ENCODE measurements at places on chromosomes 5 and 9.

GRCh38 chr5:142405814-142406395 is 81.1 kb upstream of the SPRY4 start:
- DNase-seq: no peak

DNA sequence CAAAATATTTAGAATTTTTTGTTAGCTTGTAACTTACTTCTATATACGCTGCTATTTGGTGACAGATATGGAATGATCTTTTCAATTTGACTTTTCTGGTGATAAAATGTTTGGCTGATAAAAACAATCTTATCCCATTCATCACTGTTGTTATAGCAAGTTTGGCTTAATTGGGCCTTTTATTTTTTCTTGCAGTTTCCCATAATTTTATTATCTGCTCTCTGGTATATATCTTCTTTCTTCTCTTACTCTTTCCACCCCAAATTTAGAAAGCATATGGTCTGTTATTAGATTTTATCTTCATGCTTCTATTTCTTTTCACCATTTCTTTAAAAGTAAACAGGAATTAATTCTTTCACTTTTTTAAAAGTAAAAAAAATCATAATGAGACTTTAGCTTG is 474.4 kb downstream of the TLE1 start:
- DNase-seq: no peak

DNA sequence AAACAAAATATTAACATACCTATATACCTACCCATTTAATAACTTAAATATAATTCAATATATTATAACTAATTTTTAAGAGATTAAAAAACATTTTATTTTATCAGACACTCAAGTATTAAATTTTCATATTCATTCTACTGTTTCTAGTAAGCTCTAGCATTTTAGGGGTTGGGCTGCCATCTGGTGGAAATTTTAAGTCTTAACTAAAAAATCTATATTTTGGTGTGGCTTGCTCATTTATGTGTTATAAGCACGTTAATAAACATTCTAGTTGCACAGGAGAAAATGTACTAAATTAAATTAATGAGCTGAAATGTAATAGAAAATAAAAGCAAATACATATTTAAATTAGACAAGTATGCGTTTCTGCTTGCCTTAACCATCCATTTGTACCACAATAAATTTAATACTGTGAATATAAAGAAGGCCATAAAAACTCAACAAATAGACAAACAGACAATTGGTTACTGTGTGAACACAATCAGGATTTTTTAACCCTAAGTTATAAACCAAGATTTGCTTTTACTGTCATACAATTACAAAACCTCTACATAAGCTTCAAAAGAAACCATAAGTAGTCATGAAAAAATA is 1728.3 kb upstream of the CDH9 start:
- DNase-seq: peak; percentile 15

DNA sequence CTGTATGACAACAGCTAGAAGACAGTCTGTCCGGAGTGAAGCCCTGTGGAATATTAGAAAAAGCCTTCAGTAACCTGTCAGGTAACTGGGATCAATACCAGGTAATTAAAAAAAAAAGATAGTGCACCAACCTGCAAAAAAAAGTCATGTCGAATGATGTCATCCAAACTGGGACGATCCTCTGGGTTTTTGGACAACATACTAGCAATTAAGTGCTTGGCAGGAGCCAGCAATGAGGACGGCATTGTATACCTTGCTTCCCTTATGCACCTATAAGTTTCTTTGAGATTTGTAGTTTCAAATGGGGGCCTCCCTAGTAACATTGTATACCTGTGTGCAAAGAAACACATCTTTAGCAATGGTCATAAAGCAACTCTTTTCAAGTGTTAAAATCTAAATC is 2.8 kb downstream of the PLK2 start:
- no peak for DNase-seq

DNA sequence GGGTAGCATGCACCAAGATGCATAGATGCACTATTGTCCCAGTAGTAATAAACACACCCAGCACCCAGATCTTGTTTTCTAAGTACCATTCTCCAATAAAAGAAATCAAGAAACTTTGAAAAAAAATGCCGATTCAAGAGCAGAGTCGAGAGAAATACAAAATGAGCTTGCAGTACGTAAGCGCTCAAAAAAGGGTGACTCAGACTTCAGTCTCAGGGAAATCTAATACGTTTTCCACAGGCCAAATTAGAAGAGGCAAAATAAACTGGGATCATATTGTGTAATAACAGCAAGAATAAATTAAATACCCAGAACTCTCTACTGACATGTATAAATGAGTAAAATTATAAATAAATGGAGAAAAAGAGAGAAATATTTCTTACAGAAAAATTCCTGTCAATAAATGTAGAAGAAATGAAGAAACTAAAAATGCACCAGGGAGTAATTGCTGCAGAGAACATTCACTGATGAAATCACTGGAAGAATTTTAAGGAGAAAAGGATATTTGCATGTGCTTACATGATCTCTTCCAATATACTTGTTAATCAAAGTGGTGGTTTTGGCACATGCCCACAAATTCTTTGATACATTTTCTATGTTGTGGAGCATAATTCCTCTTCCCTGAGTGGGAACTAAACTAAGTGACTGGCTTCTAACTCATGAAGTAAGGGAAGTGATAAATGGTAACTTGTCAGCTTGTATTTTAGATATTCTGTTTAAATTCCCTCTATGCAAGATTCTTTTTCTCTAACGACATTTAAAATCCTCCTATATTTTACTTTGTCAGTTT is 567.6 kb upstream of the ADAMTS16 start:
- DNase-seq: no peak

DNA sequence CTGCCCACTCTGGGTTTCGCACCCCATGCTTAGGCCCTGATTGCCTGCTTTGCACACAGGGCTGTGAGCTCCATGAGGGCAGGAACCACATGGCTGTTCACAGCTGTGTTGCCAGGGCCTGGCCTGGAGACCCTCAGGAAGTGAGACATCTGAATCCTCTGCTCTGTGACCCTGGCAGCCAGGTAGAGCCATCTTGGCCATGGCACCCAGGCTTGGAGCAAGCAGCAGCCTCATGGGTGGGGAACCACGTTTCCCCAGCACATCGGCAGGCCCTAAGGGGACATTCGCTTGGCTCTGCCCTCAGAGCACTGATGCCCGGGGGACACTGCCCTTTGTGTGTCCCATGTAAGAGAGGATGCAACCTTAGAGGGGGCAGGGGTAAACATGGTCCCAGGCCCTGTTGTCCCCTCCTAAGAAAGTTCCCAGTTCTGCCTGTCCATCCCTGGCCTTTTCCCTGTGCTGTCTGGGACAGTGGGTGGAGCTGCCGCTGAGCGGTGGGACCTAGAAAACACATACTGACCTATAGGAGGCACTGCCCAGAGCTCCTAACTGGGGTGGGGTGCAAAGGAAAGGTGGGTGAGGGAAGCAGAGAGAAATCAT is 144.1 kb upstream of the IER5L start:
- DNase-seq: no peak

DNA sequence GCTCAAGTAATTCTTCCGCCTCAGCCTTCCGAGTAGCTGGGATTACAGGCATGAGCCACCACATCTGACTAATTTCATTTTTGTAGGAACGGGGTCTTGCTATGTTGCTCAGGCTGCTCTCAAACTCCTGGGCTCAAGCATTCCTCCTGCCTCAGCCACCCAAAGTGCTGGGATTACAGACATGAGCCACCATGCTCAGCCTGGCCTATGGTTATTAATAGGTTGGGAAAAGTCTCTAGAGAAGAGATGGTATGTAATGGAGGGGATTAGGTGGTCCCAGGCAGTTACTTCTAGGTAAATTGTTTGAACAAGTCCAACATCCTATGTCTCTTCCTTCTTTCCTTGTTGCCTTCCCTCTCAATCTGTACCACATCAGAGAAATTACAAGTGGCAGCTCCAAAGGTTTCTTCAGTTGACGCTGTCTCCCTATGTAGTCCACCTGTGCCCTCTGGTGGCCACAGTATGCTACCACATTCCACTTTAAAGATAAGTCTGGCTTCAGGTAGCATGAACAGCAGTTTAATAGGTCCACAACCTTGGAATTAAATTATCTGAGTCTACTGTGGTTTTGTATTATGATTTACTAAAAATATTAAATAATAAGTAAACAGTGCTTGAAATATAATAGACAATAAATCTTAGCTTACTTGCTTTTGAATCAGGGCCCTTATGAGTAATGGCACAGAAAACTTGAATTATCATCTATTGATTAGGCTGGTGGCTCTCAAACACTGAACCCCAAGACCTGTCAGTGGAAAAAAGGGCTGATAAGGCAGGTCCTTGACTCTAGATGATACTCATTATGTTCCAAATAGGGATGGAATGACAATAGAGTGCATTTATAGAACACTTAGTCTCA is 9.7 kb downstream of the TIGD6 start:
- no peak for DNase-seq

GRCh38 chr5:23445573-23445972 is 61.8 kb upstream of the PRDM9 start:
- no peak for DNase-seq

DNA sequence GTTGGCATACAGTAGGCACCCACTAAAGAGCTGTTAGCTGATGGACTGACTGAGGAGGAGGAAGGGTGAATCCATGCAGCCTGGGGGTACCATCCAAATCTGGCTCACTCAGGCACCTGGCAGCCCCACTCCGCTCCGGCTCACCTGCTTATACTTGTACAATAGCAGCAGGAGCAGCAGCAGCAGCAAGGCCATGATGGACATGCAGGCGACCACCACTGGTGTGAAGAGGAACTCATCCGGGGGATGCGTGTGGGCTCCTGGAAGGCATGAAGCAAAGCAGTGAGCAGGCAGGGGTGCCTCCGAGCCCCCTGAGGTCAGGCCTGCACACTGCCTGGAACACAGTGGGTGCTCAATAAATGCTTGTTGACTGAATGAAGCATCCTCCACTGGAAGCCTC is 18.3 kb downstream of the CSF1R start:
- no peak for DNase-seq

DNA sequence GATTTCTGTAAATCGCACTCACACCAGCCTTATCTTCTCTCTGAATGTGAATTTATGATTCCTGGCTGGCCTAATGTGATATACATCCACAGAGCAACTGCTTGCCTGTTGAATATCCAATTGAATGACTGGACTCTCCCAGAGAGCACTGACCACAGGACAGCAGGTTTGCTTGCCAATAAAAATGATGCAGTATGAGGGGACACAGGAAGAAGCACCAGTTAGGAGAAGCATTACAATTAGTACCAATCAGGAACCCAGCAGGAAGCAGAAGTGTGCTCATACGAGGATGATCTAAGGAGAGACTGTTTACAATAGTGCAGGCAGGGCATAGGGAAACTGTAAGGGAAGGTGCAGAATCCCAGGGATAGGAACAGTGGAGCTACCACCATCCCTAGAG is 127.2 kb upstream of the ZNF366 start:
- DNase-seq: no peak

DNA sequence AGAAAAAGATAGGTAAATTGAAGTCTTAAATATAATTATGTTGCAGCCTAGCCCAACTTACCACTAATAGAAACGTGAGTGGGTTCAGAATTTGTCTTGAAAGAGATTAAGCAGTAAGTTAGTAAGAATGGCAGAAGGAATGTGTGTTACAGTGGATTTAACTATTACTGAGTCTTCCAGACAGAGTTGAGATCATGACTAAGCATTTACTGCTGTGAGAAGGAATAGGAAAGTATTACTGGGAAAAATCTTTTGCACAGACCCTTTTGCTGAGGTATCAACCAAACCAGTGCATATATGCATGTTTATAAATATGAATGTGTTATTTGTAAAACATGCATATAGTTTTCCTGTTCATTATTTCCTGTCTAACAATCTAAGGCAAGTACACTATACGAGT is 112.8 kb upstream of the EFNA5 start:
- DNase-seq: no peak

GRCh38 chr9:134161647-134162046 is 2.7 kb downstream of the RNU6ATAC start:
- no peak for DNase-seq

DNA sequence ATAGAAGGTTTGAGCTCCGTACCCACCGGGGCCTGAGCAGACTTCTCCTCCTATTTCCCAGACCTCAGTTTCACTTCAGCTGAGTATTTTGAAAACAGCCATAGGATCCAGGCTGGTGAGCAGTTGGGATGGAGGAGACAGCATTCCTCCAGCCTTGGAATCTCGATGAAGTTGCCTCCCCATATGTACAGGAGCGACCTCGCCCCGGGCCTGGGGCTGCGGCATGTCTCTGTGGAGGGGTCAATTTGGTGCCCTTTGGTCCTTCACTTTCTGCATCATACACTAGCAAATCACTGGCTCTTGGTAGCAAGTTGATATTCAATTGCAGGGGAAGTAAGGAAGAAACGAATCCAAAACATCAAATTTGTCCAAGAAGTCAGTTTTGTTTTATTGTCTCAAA is 402.0 kb upstream of the IRX4 start:
- DNase-seq: no peak

DNA sequence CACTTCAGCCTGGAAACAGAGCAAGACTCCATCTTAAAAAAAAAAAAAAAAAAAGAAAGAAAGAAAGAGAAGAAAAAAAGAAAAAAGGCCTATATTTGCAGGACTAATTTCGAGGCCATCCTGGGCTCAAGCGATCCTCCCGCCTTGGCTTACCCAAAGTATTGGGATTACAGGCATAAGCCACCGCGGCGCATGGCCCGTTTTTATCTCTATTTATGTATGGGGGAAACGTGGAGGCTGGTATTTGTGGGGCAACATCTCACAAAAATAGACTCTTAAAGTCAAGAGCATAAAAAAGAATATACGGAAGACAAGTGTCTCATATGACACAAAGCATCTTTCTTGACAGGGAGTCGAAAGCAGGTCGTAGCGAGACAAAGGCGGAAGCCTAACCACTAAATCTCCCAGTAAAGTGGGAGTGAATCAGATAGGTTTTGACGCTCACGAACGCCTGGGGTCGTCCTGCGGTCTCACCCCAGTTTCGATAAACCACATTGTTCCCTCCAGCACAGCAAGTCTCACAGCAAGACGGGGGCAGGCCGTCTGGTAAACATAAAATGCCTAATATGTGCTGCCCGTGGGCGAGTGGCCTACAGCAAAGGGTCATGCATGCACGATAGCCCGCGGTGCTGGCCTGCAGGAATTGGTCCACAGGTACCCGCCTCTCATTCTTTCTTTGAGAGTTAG is 1.8 kb upstream of the TRIM41 start:
- no peak for DNase-seq

DNA sequence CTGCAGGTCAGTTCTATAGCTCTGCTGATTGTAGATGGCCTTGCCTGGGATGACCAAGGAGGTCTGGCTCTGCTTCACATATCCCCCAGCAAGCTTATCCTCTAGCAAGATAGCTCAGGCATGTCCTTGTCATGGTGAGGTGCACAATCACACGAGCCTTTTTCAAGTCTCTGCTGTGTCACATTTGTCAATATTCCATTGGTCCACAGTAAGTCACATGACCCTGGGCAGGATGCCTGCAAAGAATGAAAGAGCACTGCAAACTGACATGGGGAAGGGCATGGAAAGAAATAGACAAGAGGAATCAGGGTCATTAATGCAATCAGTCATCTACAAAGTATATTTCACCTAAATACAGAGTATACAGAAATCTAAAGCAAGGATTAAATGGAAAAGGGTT is 142.0 kb downstream of the RORB start:
- DNase-seq: no peak

GRCh38 chr9:127698386-127698785 is 8.4 kb upstream of the CFAP157 start:
- no peak for DNase-seq

GRCh38 chr9:107016383-107016782 is 153.4 kb downstream of the ZNF462 start:
- no peak for DNase-seq

GRCh38 chr9:108621991-108622855 is 233.6 kb downstream of the ACTL7B start:
- no peak for DNase-seq

GRCh38 chr9:108815156-108815555 is 40.6 kb downstream of the ACTL7B start:
- no peak for DNase-seq

Measured in epithelial cell of proximal tubule (primary cell).